Stimulated activated CD4-positive, alpha-beta T cell treated with anti-CD3 and anti-CD28 coated beads, Interleukin-1b, Interleukin-23, amount 100 ng/mL, for 1 hour (primary cell): ENCODE measurements at places on chromosomes 11 and 22.
A peak's percentile ranks its signal among the peaks of the same experiment; 100 is the strongest.

GRCh38 chr11:27720277-27720830 is 20.1 kb upstream of the BDNF start:
- DNase-seq: no peak

DNA sequence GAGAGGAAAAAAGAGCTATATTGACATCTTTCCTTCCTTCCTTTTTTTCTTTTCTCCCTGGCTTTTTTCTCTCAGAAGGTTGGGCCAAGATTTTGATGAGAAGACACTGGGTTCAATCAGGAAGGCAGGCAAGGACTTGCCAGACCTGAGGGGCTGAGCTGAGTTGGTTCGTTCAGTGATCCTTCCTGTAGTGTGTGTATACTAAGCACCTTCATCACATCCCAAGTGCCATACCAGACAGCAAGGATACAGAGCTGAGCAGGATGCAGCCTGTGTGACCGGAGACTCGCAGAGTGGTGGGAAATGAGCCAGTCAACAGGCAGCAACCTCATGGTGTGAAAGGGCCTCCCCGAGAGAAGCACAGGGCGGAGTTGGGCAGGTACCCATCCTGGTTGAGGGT is 95.5 kb downstream of the SPON1 start:
- DNase-seq: no peak

- no peak for DNase-seq
Observed at GRCh38 chr11:95255251-95256145, 24.5 kb upstream of the SESN3 start.

DNA sequence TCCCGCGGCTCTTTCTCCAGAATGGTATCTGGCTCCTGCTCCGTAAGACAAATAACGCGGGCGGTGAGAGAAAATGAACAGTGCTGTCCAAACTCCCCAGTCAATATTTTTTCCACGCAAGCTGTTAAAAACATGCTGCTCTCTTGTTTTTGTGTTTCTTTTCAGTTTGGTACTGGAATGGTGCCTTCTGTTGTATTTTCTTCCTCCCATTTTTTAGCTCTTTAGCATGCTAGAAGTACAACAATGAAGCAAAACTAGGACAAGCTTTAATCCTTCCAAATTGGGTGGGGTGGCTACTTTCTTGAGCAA is 599 bp upstream of the PPP2R1B start:
- no peak for DNase-seq

DNA sequence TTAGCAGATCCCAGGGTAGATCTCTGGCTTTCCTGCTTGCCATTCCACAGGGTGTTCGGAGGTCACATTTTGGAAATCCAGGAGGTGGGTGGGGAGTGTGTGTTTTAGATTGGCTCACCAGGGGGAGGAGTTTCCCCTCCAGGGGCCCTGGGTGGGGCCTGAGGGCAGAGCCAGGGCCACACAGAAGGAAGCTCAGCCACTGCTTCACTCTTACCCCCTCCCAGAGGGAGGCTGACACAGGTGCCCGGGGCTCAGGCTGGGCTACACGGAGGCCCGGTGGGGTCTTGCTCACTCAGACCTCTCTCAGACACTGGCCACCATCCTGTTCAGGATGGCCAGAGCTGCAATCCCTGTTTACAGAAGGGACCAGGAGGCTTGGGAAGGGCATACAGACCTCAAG is 2.5 kb downstream of the WNT7B start:
- no peak for DNase-seq

GRCh38 chr22:21940521-21940920 is 12.1 kb downstream of the PPM1F start:
- DNase-seq: no peak

- DNase-seq: no peak
Observed at GRCh38 chr22:27224485-27225374, 567.3 kb downstream of the MIAT start.

DNA sequence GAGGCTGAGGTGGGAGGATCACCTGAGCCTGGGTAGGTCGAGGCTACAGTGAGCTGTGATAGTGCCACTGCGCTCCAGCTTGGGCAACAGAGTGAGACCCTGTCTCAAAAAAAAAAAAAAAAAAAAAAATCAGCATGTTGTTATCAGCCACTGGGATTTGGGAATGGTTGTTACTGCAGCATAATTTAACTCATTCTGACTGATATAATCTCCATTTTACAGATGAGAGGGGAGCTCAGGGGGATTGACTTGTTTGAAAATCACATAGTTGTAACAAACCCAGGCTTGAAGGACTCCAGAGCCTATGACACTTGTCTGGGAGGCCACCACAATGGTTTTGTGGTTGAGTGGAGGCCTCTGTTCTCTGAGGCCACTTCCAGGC is 3.0 kb upstream of the SEPTIN3 start:
- DNase-seq: no peak

DNA sequence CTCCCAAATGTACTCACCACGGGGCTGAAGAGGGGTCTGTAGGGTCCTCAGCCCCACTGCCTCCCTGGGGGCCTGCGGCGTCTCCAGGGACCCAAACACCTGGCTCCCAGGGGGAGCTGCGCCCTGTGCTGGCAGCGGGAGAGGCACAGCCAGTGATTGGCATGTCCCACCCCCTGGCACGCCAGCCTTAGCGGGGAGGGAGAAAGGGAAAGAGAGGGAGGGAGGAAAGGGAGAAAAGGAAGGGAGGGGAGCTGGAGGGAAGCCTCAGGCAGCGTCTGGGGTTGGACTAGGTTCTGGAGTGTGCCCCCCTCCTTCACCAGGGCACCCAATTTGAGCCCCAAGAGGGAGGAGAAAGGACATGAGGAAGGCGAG is at the start of gene CHRM1:
CHRM1 (minus strand) TSS at position 163 of the 372 bp plus-strand sequence. CDS start 10,263 bp downstream, outside the sequence.
- DNase-seq: no peak

GRCh38 chr11:103729617-103730016 is 306.8 kb upstream of the DDI1 start:
- no peak for DNase-seq

DNA sequence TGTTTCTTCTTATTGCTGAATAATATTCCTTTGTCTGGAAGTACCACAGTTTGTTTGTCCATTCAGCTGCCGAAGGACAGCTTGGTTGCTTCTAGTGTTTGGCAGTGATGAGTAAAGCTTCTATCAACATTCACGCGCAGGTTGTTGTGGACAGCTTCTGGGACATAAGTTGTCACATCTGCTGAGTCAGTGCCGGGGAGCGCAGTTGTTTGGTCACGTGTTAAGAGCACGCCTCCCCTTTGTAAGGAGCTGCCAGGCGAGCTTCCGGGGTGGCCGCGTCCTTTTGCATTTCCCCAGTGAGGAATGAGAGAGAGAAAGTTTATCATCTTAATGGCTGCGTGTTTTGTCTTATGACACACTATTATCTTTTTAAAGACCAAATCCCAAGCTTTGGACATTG is 30.3 kb downstream of the SAMM50 start:
- DNase-seq: no peak

GRCh38 chr11:58591659-58592058 is 12.8 kb downstream of the ZFP91 start:
- no peak for DNase-seq

DNA sequence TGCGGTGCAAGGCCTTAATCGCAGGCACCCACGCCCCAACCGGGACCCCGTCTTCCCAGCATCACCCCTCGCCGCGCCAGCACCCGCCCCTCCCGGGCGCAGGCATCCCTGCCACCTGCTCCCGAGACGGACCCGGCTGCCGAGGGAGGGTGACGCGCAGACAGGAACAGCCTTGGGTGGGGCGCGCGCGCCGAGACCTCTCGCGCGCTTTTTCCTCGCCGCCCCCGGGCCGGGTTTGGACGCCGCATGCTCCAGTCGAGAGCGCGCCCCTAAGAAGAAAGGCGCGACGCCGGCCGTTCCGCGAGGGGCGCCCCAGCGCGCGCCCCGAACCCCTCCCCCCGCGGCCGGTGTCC is 504 bp downstream of the CFL1 start:
- no peak for DNase-seq

DNA sequence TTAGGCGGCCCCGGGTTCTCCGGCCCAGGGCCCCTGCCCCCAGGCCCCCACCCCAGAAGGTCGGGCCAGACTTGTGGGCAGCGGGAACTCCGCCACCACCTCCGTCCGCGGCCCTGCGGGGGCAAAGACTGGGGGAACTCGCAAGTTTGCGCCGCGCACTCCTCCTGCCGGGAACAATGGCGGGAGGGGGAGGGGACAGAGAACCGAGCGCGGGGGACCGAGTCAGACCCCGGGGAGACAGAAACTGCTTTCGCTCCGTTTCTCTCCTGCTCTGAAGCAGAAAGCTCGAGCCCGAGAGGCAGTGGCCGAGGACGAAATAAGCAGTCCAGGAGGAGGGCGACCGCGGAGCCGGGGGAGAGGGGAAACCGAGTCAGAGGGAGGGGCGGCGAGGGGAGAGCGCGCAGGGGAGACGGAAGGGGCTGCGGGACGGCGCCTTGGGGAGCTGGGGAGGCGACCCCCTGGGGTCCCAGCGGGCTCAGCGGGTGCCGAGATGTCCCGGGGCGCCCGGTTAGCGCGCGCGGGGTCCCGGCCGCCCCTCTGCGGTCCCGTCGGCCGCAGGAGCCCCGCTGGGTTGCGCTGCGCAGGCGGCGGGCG is 555 bp downstream of the TP53I11 start:
- DNase-seq: no peak

DNA sequence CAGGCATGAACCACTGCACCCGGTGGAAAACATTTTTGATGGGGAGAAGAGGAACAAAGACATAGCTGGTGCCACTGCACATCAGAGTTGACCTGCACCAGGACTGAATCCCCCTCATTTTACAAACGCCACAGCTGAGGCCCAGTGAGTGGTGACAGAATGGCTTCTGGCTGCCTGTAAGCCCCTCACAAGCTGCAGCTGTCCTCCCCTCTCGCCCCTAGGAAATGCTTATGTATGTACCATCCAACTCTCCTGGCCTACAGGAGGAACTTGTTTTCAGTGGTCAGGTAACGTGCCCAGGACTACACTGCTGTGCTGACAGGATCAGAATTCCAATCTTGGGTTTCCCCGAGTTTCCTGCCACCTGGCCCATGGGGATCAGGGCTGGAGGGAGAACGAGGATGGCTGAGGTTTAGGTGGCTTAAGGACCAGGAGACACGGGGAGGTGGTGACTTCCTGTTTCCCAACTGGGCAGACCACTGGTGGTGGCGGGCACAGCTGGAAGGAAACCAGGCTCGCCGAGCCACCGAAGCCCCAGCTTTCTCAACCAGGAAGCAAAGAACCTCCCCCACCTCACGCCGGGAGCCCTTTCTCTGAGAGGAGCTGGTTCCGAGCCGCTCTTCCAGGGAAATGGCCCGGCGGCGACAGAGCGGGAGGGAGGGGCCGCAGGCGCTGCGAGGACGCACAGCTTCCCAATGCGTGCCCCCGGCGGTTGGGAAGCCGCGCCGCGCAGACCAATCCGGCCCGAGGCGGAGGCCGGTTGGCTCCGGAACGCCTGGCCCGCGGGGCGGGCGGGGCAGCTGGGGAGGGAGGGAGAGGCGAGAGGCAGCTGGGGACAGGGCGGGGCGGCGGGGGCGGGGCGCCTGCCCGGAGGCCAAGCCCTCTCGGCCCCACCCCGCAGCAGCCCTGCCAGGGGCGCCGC is 1.0 kb upstream of the LRFN4 start:
- DNase-seq: peak; percentile 44

DNA sequence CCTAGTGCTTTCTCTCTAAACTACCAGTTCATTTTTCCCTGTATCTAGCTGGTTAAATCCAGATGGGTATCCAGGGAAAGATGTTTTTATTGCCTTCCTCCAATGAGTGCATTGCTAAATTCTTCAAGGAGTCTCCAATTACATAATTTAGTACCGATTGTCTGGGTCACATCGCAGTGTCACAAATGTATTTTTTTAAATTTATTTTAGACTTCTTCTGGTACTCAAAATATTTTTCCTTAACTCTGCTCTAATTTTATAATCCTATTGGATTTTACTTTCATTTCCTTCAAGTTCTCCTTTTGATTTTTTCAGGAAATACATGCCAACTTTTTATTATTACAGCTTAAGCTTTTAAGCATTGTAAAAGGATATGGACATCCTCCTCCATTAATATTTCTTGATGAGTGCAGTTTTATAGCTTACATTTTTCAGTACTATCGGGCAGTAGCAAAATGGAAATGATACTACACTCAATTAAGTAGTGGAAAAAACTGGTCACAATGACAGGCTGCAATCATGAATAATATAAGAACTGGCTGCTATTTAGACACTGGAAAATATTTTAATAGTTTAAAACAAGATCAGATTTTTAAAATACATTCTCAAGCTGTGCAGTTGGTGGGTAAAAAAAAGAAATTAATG is 20.3 kb downstream of the BBOX1 start:
- DNase-seq: no peak

DNA sequence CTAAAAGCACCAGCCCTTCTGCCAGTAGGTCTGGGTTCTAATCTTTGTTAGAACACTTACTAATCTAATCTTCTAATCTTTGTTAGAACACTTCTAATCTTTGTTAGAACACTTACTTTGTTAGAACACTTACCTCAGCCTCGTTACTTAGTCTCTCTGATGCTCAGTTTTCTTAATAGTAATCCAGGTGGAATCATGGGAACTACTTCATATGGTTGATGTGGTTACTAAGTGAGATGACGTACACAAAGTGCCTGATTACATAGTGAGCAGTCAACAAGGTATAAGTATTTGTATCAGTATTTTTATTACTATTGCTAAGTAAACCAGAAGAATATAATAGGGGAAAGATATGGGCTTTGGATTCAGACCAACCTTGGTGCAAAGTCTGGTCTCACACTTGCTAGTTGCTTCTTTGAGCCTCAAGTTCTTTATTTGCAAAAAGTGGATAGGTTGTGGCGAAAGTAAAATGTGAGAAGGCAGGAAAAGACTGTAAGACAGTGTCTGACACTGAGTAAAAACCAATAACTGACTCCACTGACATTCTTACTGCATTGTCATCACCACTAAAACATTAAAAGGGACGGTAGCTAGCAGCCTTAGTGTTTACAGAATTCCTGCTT is 83.7 kb downstream of the TRAF6 start:
- DNase-seq: no peak

- no peak for DNase-seq
Observed at GRCh38 chr11:1109918-1110705, 35.4 kb downstream of the MUC2 start.

GRCh38 chr11:86395061-86395551 is 20.4 kb downstream of the CCDC81 start:
- no peak for DNase-seq

DNA sequence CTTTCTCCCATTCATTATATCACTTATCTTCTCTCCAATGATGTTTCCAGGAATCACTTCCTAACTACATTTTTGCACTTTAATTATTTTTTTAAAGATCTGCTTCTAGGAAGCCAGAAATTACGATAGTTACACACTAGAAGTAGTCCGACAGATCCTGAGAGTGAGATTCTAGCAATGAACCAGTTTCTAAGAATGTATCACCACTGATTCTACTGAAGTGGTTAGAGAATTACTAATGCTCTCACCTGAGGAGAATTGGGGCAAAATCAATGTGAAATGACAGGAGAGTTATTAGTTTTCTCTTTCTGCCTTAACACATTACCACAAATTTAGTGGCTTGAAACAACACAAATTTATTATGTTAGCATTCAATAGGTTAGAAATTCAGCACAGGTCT is 241.2 kb downstream of the CASP12 start:
- no peak for DNase-seq
